Mucosa of descending colon (tissue), 3 donors: ENCODE measurements at places on chromosomes 4 and X. TPM values are rescaled to one million over a fixed set of nuclear protein-coding genes. Genes with fewer than 3 reads are reported as not detected.

GRCh38 chr4:2535376-2536192, 863 bp upstream of the FAM193A start:
- DNase-seq, result peak; percentile 45

MSX1 gene
- 0.48 TPM for total RNA-seq

DNA sequence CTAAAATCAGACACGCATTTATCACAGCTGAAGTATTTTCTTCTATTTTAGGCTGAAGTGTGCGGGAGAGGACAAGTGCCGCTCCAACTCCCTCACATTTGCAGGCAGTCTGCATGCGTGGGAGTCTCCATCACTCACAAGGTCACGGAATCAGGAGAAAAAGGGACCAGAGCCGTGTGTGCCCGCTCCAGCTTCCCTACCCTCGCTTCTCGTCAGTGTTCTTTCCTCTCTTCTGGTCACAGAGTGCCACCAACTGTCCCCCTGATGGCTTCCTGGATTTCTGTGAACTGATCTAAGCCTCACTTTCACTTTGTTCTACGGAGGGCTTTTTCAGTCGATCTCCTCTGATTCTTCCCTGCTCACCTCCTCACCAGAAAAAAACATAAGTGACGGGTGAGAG, 407.4 kb upstream of the AADAT start:
- DNase-seq, result no peak

- no peak for DNase-seq
These were observed 1662.1 kb upstream of the TENM3 start for GRCh38 chr4:180581061-180581460.

- no peak for DNase-seq
These were observed 68.0 kb upstream of the TMEM164 start for GRCh38 chrX:109934935-109935334.

- peak; percentile 53 for DNase-seq
These were observed 119.2 kb downstream of the IRF2 start for GRCh38 chr4:184355111-184355604.

GRCh38 chr4:148514581-148514980, 72.4 kb upstream of the NR3C2 start:
- no peak for DNase-seq

DNA sequence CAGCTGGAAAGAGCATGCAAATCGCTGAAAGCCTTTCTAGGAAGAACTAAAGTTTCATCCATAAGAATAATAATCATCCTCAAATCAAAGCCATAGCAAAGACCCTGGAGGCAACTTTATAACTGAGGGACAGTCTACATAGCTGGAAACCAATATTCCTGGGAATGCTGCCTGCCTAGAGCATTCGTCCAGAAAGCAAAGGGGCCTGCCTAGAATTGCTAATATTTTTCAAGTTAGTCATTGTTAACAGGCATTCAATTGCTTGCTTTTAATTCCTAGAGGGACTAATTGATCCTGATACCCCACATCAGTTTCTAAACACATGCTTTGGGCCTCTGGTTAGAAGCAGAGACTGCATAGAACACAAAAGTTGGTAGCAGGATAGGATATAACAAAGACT, 4.2 kb upstream of the PPARGC1A start:
- no peak for DNase-seq

CDX4 gene
- total RNA-seq, result not detected

ADGRG2 gene
- 0.38 TPM for total RNA-seq

- DNase-seq, result no peak
These were observed 109.9 kb upstream of the DUSP21 start for GRCh38 chrX:44733931-44734330.

GRCh38 chr4:105563352-105563751, 10.9 kb downstream of the ARHGEF38 start:
- DNase-seq, result no peak

- DNase-seq, result no peak
These were observed 13.0 kb downstream of the SLC16A2 start for GRCh38 chrX:74434336-74434735.

- no peak for DNase-seq
These were observed 81.5 kb upstream of the PACRGL start for GRCh38 chr4:20618731-20619130.

ZNF518B gene
- 34.4 TPM for total RNA-seq

RNF150 gene
- 88.8 TPM for total RNA-seq

- DNase-seq, result no peak
These were observed 124.6 kb downstream of the ANOS1 start for GRCh38 chrX:8607326-8607725.

F8A2 gene
- not detected for total RNA-seq

DUX4 gene
- not detected for total RNA-seq

DNA sequence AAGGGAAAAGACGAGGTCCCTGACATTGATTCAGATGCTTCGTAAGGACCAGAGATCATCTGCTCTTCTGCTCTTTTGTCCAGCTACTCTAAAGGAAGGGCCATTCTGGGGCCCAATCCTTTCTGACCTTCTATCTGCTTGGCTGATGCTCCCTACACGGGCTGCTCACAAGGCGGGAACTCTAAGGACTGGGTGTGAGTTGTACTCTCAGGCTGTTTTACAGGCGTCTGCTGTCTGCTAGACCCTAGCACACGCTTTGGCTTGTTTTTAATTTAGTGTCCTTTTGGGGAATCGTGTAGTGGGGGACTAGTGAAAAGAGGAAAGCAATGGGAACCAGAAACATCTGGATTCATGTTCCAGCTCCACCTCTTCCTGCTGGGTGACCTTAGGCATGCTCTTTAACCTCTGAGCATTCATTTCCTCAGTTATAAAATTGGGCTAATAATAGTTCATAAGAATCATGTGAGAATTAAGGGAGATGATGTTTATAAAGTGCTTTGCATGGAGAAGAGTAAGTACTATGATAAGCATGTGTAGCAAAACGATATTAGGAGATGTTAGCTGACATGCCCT, 53.1 kb downstream of the CASP3 start:
- DNase-seq, result no peak

GRCh38 chrX:39759526-39760224, 338.1 kb downstream of the BCOR start:
- DNase-seq, result no peak
